NCI-H2081 treated with DMSO at 0.1 percent for 48 hours (cell line): ENCODE measurements at places on chromosomes 1 and 21.
A peak's percentile ranks its signal among the peaks of the same experiment; 100 is the strongest.

- no peak for DNase-seq
Observed at GRCh38 chr1:222290866-222291265, 257.0 kb downstream of the HHIPL2 start.

- DNase-seq, result no peak
Observed at GRCh38 chr1:30368651-30369240, 354.6 kb downstream of the MATN1 start.

GRCh38 chr1:18463063-18463462, 17.7 kb upstream of the KLHDC7A start:
- no peak for DNase-seq

DNA sequence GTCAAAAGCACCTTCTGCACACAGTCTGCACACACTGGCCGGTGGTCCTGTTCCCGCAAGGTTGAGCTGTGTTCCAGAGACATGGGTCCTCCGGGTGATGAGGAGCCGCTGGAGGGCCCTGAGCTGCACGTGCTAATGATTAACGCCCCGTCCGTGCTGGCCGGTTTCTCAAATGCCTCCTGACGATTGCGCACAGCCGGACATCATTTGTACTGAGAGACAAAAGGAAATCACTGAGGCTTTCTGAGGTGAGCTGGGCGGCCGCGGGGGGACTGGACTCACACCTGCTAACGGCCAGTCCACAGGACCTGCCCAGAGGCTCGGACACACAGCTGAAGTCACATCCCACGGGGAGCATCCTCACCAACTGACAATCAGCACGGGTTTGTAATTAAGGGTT, 29.2 kb downstream of the POFUT2 start:
- no peak for DNase-seq

GRCh38 chr1:162193221-162193620, 123.7 kb downstream of the NOS1AP start:
- no peak for DNase-seq

- DNase-seq, result peak; percentile 92
Observed at GRCh38 chr1:44327679-44328491, 27.2 kb downstream of the ERI3 start.

GRCh38 chr21:31185663-31186062, 147.4 kb upstream of the KRTAP19-8 start:
- no peak for DNase-seq

DNA sequence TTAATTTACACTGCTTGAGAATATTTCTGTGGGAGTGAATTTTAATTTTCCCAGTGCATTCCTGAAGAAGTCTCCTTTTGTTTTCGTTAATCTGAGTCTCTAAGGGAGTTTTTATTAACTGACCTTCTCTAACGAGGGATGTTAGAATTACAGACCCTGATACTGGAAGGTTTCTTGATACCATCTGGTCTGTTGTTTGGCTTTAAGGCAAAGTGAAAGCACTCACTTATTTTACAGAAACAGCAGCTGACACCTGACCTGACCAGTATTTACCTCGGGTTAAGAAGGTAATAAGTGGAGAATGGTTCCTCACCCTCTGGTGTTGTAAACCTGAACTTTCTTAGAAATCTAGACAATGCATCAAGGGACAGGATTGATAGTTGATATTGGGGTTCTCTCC, 12.4 kb downstream of the CDC14A start:
- DNase-seq, result no peak

DNA sequence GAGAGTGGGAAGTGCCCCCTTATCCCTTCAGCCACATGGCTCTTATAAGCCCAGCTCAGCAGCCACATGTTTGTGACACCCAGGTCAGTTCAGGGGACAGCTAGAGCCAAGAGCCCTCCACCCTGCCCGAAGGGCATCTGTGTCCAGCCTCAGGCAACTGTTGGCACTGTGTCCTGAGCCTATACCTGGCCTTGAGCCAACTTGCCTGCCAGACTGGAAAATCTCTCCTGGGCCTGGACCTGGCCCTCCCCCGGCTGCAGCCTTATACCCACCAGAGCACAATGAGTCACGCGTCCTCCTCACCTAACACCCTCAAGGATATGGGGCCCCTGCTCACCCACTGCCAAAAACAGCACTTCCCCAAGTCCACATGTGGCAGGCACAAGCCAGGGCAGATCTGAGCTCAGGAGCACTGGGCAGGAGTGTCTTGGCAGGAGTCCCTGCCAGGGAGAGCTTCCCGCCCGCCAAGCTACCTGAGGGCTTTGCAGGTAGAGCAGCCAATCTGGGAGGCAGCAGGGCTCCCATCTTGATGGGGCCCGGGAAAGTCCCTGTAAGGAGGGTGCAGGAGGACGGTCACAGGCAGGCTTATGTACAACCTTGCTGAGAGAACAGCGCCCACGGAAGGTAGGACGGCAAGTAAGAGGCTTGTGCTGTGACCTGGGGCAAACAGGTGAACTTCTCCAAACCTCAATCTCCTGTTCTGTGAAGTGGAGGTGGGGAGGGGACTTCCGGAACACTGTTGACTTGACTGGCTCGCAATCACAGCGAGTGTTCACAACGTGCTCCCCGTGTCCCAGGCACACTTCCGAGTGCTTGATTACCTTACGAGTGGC, 19.8 kb upstream of the HSPG2 start:
- DNase-seq, result no peak

DNA sequence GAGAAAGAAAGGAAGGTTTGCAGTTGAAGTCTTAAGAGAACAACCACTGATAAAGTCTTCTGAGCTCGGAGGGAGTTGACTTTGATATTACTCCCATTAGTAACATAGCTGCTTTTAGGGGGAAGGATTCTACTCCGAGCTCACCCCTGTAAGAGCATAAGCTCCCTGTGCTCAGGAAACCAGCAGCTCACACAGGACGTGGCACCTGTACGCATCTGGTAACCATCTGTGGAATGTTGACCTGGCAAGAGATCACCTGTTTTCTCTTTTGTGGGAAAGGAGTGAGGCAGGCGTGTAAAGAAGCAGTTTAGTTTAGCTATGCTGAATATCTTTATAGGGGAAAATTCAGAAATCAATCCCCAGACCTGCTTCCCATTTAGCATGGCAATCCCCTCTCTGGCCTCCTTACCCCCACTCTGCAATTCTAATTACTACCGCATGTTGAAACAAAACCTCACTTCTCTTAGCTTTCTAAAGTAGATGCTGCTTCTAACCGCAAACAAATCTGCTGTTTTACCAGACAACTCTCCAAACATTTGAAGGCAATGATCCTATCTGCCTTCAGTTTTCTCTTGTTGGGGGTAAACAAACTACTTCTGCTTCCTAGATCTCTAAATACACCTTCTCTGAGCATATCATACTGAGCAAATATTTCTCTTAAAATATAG, 121.8 kb upstream of the KCNK1 start:
- no peak for DNase-seq
